ENCODE measurements at places on chromosomes 7 and 10.
A peak's percentile ranks its signal among the peaks of the same experiment; 100 is the strongest.

- no peak for DNase-seq
These were observed 136.1 kb downstream of the SEMA3A start for GRCh38 chr7:84058311-84059076.

GRCh38 chr10:90378524-90379076 lies 479.2 kb downstream of the HTR7 start:
- DNase-seq = peak; percentile 72

- peak; percentile 90 for DNase-seq
These were observed 73.4 kb downstream of the AHR start for GRCh38 chr7:17371671-17372524.

DNA sequence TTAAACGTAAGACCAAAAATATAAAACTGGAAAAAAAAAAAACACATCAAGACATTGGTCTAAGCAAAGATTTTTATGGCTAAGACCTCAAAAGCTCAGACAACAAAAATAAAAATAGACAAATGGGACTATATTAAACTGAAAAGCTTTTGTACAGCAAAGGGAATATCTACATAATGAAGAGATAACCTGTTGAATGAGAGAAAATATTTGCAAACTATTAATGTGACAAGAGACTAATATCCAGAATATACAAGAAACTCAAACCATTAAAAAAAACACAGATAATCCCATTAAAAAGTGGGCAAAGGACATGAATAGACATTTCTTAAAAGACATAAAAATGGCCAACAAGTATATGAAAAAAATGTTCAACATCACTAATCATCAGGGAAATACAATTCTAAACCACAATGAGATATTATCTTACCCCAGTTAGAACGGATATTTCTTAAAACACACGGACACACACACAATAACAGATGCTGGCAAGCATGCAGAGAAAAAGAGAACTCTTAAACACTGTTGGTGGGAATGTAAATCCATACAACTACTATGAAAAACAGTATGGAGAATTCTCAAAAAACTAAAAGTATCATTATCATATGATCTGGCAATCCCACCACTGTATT lies 28.8 kb downstream of the CNOT4 start:
- no peak for DNase-seq

DNA sequence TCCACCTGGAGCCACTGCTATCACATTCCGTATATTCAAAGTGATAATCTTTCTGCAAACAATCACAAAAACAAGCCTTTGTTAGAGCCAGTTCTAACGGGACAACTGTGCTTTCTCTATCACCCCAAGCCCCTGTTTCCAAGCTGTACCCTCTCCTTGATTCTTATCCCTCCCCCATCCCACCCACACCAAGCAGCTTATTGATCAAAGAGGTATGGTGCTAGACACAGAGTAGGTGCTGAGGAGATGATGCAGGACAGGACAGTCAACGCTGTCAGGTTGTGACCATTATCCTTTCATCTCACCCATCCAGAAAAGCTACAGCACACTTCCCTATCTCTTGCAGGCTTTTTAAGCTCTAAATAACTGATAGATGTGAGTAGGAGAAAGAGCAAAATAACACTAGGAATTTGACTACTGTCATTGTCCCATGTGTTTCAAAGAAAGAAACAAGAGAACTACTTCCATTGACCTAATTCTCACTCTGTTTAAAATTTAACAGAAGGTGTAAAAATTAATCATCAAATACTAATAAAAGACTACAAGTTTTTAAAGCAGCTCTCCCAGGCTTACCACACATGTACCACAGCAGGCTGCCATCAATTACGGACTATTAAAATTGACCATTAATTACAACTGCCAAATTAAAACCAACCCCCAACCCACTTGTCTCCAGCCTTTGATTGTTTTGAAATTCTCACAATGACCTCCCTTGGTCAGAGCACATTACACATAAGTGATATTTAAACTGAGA lies 94.3 kb downstream of the ELAPOR2 start:
- no peak for DNase-seq

DNA sequence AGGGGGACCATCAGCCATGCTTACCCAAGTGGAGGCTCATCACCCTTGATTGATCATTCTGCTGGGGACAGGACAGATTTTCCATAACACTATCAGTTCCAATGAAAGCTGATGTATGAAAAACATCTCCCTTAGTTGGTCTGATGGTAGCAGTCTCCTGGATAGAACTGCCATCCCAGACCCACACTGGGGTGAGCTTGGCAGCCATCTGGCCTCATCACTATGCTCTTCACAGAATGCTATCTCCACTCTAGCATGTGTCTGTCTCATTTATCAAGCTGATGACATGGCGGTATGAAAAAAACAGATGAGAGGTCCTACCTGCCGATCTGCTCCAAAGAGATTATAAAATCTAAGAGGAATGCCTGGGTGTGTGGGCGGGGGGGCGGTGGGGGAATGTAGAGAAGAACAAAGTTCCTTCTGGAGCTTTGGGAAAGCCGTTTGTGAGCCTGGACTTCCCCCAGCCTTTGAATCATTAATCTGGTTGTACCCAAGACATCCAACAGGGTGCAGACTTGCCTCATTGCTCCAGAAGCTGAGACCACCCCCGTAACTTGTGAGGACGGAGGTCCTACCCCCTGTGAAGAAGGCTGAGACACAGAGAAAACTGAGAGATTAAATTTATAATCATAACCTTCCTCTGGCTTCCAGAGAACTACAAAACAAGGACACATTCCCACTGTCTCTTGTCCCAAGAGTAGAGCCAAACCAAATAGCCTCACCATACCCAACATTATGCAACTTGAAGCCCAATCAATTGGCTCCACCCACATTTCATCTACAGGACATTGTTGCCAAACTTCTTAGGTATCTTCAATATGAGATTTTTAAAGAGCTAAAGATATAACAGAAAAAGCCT lies 340.8 kb downstream of the KCNMA1 start:
- DNase-seq = no peak

DNA sequence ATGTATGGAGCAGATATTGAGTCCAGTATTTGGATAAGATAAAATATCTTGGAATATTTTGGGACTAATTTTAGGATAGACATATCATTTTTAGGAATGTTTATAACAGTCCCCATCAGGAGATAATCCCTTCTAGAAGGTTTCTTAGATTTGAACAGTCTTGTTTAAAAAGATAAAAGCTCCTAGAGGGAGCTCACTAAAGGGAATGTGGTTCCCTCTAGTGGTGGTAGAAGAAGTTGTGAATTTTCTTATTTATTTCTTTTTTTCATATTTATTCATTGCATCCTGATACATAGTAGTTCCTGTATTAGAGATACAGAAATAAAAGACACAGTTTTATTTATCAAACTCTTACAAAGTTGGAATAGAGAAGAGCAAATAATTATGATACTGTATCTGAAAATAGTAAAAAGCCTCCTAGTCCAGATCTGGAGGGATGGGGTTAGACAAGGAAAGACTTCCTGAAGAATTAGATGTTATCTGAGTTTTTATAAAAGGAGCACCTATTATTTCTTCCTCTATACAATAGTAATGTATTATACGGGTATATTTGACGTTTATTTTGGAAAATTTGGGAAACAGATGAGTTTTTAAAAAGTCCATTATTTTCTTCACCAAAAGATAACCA lies 24.5 kb upstream of the KLF14 start:
- peak; percentile 22 for DNase-seq

GRCh38 chr7:92843034-92843760 lies 6.8 kb upstream of the CDK6 start:
- DNase-seq = peak; percentile 53

DNA sequence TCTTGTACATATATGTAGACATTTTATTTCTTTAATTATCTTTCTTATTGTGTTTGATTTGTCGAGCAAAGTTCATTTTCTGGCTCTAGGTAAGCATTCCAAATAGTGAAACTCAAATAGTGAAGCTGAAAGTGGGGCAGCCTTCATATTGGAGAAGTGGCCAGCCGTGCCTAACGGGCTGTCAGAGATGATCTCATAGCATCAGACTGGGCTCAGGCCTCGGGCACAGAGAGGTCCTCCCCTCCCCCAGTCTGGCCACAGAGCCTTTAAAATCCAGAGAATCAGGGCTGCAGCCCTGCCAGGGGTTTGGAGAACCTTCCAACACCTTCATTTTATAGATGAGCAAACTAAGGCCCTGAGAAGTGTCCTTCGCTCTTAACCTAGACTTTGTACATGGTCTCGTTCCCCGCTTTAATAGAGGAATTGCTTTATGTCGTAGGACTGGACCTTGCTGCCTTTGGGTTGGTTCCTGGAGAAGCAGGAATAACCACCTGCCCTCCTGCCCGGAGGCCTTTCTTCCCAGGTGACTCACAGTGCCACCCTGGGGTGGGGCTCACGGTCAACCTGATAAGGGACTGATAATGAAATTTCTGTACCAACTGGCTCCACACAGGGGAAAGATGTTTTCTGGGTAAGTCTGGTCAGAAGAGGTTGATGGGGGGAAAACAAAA lies 7.3 kb downstream of the TSPAN15 start:
- DNase-seq = no peak
